H9 (cell line): ENCODE measurements at places on chromosomes 11 and 22. TPM values are rescaled to one million over a fixed set of nuclear protein-coding genes. Genes with fewer than 3 reads are reported as not detected.

DNA sequence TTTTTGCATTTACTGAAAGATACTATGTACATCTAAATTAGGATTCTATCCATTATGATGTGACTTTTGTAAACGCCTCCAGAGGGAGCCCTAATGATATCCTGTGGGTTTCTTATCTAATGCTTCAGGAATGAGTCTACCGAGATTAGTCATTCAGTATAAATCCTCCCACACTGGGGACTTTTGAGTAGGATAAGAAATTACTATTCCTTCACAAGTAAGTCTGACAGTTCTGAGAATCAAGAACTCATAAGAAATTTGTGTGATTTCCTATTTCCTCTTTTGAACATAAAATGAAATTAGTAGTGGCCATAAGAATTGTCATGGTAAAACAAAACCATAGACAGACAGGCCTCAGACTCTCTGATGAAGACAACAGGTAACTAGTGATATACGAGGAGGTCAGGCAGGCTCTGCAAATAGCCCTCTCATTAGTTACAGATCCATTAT, 10.0 kb upstream of the OR5M1 start:
- no peak overlapping the region for H3K27ac ChIP-seq
- peaks cover 3% of the 10 kb centered on the region; the same call in 1 of the 2 replicates for H3K4me1 ChIP-seq
- H3K36me3 ChIP-seq, result no peaks in the 10 kb centered on the region
- H3K27me3 ChIP-seq, result no peaks in the 10 kb centered on the region
- H3K4me3 ChIP-seq, result no peak overlapping the region
- DNase-seq, result no peak

- no peaks in the 10 kb centered on the region for H3K27me3 ChIP-seq
- DNase-seq, result no peak
- H3K36me3 ChIP-seq, result no peaks in the 10 kb centered on the region
- no peaks in the 10 kb centered on the region for H3K4me1 ChIP-seq
Measured at GRCh38 chr11:126527651-126528050, 172.2 kb downstream of the ST3GAL4 start.

- no peaks in the 10 kb centered on the region; the same call in 1 of the 2 replicates for H3K4me1 ChIP-seq
- H3K4me3 ChIP-seq, result no peak overlapping the region
- no peak overlapping the region for H3K27ac ChIP-seq
- no peaks in the 10 kb centered on the region for H3K36me3 ChIP-seq
Measured at GRCh38 chr11:69157156-69157821, 1.6 kb downstream of the SMIM38 start.

DNA sequence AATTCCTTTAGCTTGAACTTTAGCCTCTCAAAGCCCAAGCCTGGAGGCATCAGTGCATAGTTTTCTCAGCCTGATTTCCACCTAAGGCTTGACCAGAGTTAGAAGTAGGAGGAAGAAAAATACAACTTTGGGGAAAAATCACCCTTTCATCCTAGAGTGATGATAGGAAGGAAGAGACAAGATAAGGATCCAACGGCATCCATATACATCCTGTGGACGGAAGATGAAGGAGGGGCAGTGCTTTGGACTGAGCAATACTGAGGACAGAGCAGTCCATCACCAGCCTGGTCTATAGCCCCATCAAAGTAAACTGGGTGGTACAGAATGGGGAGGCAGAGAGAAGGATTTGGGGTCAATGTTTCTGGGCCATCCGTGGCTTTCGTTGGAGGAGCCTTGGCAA, 247.9 kb downstream of the FAM76B start:
- no peaks in the 10 kb centered on the region for H3K27me3 ChIP-seq
- no peak for DNase-seq
- H3K36me3 ChIP-seq, result no peaks in the 10 kb centered on the region
- no peak overlapping the region for H3K27ac ChIP-seq
- H3K4me1 ChIP-seq, result no peaks in the 10 kb centered on the region

DNA sequence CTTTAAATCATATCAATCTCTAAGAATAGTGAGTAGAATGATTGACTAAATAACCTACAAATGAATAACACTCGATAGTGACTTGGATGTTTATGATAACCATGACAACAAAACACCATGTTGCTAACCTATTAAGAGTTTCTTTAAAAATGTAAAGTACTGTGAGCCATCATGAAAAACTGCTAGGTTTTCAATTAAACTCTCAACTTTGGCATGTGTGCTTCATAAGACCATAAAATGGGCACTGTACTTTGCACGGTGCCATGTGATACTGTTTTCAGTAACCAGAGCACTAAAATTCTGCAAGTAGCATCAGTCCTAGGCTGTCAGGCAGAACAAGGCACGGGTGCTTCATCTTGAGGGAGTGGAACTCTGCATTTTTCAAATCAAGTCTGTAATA, 96.2 kb upstream of the TRIM77 start:
- H3K27me3 ChIP-seq, result no peaks in the 10 kb centered on the region
- H3K27ac ChIP-seq, result no peak overlapping the region
- no peaks in the 10 kb centered on the region for H3K36me3 ChIP-seq
- no peaks in the 10 kb centered on the region; the same call in 1 of the 2 replicates for H3K4me1 ChIP-seq

GRCh38 chr11:69471729-69472540, 9.5 kb upstream of the LINC01488 start:
- H3K4me3 ChIP-seq, result no peak overlapping the region
- no peak for DNase-seq
- H3K36me3 ChIP-seq, result peaks cover 8% of the 10 kb centered on the region
- H3K27ac ChIP-seq, result no peak overlapping the region
- H3K27me3 ChIP-seq, result no peaks in the 10 kb centered on the region

- H3K27ac ChIP-seq, result no peak overlapping the region
- peaks cover 3% of the 10 kb centered on the region; the same call in 1 of the 2 replicates for H3K4me1 ChIP-seq
- 0 out of 2 replicates have a peak, but pooled peaks cover 2% of the 10 kb centered on the region for H3K36me3 ChIP-seq
- no peaks in the 10 kb centered on the region for H3K27me3 ChIP-seq
Measured at GRCh38 chr11:82899957-82900276, 313 bp downstream of the PRCP start.

DNA sequence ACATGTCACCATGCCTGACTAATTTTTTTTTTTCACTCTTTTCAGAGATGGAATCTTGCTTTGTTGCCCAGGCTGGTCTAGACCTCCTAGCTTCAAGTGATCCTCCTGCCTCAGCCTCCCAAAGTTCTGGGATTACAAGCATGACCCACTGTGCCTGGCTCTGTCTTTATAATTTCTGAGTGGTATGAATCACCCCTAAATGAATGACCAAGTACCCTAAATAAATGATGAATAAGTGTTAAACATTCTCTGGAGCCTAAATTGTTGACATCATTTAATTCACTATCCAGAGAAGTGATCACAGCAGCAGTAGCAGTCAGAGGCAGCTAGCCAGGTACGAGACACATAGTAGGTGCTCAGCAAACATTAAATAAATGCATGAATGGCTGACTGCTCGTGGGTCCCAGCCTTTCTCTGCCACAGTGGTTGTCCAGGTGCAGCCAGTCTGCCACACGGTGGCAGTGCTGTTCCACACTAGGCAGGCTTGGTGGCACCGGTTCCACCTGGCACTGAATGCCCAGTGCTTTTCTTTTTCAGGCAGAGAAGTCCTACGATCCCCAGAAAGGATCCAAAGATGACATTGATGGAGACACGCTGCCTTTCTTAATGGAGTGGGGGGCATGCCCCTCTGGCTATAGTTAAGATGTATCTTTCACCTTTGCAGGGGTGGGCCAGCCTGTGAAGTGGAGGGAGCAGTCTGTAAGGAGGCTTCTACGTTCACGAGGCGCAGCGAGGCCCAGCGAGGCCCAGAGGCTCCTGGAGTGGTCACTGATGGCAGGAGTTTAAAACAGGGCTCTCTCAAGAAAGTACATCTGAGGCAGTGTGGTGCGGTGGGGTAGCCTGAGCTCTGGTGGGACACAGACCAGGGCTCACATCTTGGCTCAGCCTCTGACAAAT, 8.7 kb upstream of the TTC12 start:
- no peak overlapping the region for H3K4me3 ChIP-seq
- peak; percentile 78 for DNase-seq
- no peaks in the 10 kb centered on the region for H3K36me3 ChIP-seq
- H3K27ac ChIP-seq, result no peak overlapping the region

DNA sequence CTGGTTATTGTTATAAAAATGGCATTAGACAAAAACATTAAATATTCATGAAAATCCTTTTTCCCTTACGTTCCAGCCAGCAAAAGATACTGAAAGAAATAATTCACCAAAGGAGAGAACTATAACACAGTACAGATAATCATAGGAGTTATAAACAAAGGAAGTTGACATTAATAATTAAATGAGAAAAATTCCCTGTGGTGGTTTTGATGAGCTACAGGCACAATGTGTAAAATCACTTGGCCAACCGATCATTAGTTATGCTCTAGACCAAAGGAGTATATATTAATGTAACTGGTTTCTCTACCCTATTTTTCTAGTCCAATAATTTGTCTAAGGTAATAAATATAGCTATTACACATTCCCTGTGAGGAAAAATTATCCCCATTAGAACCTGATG, 534.7 kb downstream of the CNTN5 start:
- DNase-seq, result no peak
- H3K4me3 ChIP-seq, result no peak overlapping the region

- H3K36me3 ChIP-seq, result no peaks in the 10 kb centered on the region
- DNase-seq, result no peak
Measured at GRCh38 chr22:45934168-45934564, 42.8 kb downstream of the WNT7B start.

DNA sequence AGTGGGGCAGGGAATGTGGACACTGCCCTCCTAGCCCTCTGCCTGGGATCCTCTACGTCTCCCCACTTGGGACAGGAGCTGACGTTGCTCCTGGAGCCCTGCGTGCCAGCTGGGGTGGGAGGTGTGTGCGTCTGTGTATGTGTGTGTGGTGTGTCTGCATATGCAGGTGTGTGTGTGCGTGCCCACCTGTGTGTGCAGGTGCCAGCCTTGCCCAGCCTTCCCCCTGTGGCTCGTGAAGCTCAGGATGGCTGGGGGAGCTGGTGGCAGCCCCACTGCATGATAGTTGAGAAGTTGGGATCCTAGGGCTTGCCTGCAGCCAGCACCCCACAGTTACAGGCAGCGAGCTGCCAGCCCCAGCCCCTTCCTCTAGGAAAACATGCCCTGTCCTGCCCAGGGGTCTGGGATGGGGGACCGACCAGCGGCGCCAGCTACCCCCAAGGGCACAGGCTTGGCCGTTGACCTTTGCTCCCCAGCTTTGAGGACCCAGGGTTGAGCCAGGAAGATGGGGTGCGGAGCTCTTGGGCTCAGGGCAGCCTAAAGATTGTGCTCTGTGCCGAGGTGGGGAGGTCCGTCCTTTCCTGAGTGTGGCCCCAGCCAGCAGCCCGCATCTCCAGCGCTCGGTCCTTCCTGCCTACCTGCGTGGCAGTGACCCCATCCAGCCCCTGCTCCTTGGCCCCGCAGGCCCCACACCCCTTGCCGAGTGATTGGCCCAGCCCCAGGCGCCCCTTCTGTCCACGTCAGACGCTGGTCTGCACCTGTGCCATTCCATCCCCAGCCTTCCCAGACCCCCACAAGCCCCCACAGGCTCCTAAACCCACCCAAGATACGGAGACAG, 15.7 kb downstream of the BRSK2 start:
- H3K4me1 ChIP-seq, result no peaks in the 10 kb centered on the region
- no peak overlapping the region for H3K27ac ChIP-seq
- H3K27me3 ChIP-seq, result no peaks in the 10 kb centered on the region
- H3K36me3 ChIP-seq, result no peaks in the 10 kb centered on the region; the same call in 2 of the 3 replicates
- no peak overlapping the region for H3K4me3 ChIP-seq
- DNase-seq, result no peak

GRCh38 chr11:131675121-131675888, 304.9 kb downstream of the NTM start:
- H3K36me3 ChIP-seq, result no peaks in the 10 kb centered on the region; the same call in 2 of the 3 replicates
- no peak overlapping the region for H3K27ac ChIP-seq
- no peak for DNase-seq
- peaks cover 6% of the 10 kb centered on the region for H3K4me1 ChIP-seq

- H3K36me3 ChIP-seq, result no peaks in the 10 kb centered on the region
- peak; percentile 61 for DNase-seq
- peaks cover 14% of the 10 kb centered on the region for H3K4me1 ChIP-seq
- peak within 1 kb of the TSS; percentile 89 for H3K4me3 ChIP-seq
- no peaks in the 10 kb centered on the region for H3K27me3 ChIP-seq
Measured at GRCh38 chr11:71252269-71252769, at the start of gene SHANK2. Gene SHANK2, minus strand, starts transcription at chr11:71252577. Its CDS starts 105,251 bp downstream, at chr11:71147326.

DNA sequence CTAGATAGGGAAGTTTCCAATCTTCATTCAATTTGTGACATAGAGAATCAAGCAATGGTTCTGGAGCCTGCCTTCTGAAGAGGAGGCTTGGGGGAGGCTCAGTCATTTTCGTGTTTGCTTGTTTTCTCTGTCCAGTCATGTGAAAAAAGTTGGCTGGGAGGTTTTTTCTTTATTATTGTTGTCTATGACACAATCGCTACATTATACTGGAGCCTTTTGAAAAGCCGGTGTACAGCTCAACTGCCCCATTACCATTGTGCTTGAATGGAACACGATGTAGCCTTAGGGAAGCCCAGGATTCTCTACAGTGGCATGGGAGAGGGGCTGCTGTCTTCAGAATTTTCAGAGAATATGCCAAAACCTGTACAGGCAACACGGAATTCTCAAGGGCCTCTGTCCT, 57.9 kb upstream of the NCAM1 start:
- DNase-seq, result no peak
- H3K4me3 ChIP-seq, result no peak overlapping the region
- H3K4me1 ChIP-seq, result no peaks in the 10 kb centered on the region
- H3K27ac ChIP-seq, result no peak overlapping the region
- no peaks in the 10 kb centered on the region for H3K36me3 ChIP-seq

- H3K27me3 ChIP-seq, result no peaks in the 10 kb centered on the region
- no peak for DNase-seq
- no peaks in the 10 kb centered on the region for H3K36me3 ChIP-seq
- H3K27ac ChIP-seq, result no peak overlapping the region
Measured at GRCh38 chr11:130181295-130182272, 22.0 kb downstream of the ST14 start.

GRCh38 chr11:11660363-11660740, 38.5 kb upstream of the GALNT18 start:
- no peak for DNase-seq
- no peaks in the 10 kb centered on the region for H3K36me3 ChIP-seq
- no peak overlapping the region for H3K27ac ChIP-seq
- peaks cover 13% of the 10 kb centered on the region; the same call in 1 of the 2 replicates for H3K4me1 ChIP-seq

GRCh38 chr11:2489083-2489482, 44.3 kb downstream of the KCNQ1 start:
- no peak overlapping the region for H3K4me3 ChIP-seq
- peaks cover 9% of the 10 kb centered on the region; the same call in 1 of the 2 replicates for H3K27me3 ChIP-seq
- no peak for DNase-seq
- no peak overlapping the region for H3K27ac ChIP-seq
- H3K36me3 ChIP-seq, result no peaks in the 10 kb centered on the region
- H3K4me1 ChIP-seq, result no peaks in the 10 kb centered on the region

HOATZ gene
- total RNA-seq, result not detected in 2 replicates

CRYBB3 gene
- 0.39 and 0.53 TPM in 2 replicates for total RNA-seq

SMC1B gene
- total RNA-seq, result 0.11 TPM in 1 of 2 replicates, not detected in the other

CHRM1 gene
- not detected in 2 replicates for total RNA-seq

PACSIN2 gene
- total RNA-seq, result 62.3 and 63.9 TPM in 2 replicates

TMEM25 gene
- total RNA-seq, result 24.5 and 26.2 TPM in 2 replicates
